GM10248 (cell line): ENCODE measurements at places on chromosomes 7 and 10.

- DNase-seq, result no peak
Measured at GRCh38 chr10:102157224-102157623, 5.0 kb downstream of the NOLC1 start.

DNA sequence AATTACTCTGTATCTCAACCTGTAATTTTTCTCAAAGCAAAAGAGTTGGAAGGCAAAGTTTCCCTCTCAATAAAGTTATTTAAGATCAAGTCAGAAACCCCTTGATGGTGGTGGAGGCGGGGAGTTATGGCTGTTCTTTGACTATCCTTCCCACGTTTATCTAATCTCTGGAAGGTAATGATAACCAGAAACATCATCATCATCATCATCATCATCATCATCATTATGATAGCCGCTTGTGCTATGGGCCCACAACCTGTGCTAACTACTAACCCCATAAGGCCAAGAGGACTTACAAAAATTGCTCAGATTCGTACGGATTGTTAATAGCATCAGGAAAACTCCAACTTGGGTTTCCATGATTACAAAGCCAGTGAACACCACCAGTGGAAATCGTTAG lies 502.3 kb downstream of the SH2D4B start:
- no peak for DNase-seq

DNA sequence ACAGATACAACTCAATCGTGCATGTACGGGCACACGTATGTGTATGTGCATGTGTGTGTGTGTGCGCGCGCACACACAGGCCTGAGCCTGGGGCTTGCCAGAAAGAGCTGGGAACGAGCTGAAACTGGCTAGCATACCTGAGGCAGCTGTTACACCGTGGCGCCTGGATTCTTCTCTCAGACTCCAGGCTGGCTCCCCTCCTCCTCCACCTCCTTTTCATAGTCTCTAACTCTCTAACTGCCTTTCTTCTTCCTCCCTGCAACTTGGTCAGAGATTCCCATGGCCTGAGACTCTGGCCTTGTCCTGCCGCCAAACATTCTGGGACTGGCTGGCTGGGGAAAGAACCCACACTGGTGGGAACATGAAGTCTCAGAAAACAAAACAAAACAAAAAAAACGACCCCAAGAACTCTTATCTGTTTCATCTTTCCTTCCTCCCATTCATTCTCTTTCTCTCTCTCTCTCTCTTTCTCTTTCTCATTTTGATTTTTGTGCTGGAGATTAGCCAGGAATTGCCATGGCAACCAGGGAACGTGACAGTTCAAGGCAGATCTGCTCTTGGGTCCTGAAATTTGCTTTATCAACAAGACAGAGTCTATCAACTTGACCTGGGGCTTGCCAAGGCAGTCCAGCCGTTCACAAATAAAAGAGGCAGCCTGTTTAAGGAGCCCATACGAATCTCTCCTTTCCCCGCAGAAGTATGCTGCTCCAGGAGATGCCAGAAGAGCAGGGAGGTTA lies 76.8 kb upstream of the SEM1 start:
- DNase-seq, result no peak

GRCh38 chr7:149289856-149290255 lies 27.9 kb downstream of the ZNF783 start:
- DNase-seq, result no peak

DNA sequence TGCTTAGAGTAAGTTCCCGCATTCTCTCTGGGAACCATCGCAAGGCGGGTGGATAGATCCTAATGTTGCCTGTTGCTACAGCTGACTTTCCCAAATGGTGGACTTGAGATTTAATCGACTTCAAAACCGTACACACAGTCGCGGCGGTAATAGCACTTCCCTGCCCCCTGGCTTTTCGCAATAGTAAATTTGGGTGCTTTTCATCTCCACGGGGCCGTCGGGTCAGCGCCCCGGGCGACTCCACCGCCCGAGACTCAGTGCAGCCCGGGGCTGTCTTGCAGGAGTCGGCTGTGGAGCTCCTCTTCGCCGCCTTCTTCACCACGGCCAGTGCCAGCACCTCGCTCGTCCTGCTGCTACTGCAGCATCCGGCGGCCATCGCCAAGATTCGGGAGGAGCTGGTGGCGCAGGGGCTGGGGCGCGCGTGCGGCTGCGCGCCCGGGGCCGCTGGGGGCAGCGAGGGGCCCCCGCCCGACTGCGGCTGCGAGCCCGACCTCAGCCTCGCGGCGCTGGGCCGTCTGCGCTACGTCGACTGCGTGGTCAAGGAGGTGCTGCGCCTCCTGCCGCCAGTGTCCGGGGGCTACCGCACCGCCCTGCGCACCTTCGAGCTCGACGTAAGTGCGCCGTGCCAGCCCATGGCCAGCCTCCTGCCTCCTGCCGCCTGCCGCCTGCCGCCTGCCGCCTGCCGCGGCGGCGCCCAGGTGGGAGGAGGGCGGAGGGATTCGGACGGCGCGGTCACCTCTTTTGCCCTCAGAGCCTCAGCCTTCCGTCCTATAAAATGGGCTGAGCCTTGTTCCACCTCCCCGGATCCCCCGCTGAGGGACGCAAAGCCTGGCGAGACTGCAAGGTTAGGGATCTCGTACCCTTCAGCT lies 5.3 kb downstream of the CYP26C1 start:
- DNase-seq, result no peak

DNA sequence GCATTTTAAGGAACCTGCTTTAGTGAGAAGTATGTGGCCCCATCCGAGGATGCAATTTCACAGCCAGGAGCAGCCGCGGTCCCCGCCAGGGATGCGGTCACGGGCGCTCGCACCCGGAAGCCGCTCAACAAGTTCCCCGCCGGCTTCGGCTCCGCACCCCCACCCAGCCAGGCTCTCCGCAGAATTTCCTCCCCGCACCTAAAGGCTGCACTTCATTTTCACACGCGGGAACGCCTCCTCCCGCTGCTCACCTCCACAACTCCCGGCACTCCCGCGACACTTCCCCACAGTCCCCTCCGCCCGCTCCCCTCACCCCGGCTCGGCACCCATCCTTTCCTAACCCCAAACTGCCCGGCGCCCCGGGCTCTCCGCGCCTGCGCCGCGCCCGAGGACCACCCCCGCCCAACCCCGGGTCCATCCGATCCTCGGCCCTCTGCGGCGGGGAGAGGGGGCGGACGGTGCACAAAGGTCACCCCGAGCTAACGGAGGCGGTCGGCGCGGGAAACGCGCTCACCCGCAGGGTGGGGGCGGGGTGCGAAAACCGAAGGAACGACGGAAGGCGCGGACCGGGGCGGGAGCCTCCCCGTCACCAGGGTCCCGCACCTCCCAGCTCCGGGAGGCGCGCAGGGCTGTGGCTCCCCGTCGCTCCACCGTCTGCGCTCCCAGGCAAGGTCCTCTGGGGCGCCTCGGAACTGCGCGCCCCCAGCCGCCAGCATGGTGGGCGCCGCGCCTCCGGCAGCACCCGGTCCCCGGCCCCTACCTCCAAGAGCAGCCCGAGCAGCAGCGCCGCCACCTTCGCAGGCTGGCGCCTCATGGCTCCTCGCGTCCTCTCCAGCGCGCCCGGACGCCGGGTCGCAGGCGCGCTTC lies 558 bp downstream of the VOPP1 start:
- DNase-seq, result peak; percentile 67

GRCh38 chr10:89591796-89592271 lies 53.2 kb downstream of the PANK1 start:
- no peak for DNase-seq

GRCh38 chr10:48773580-48773979 lies 88.9 kb downstream of the WDFY4 start:
- DNase-seq, result no peak

DNA sequence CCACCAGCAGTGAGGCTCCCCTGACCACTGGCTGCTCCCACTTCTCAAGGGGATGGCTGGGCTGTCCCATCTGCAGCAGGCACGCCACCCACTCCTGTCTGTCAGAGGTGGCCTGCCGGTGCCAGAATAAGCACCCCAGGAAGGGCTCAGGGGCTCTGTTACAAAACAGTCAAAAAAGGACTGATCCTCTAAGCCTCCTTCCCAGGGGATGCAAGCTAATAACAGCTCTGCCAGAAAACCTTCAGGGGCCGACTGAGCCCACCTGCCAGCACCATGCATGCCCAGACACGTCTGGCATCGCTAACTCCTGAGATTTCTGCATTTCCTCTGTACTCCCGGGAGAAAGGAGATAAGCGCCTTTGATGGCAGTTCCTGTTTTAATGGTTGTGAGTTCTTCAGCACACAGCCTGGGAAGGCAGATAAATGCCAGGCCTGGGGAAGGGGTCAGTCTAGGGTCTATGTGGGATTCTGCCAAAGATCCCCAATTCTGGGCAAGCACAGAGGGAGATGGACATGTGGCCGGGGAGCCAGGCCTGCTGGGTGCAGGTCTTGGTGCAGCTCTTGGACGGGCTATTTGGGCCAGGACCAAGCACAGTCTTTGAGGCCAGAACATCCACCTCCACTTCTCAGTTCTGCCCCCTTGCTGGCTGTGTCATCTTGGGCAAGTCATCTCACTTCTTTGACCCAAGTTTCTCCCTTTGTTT lies 128.4 kb downstream of the ARHGAP22 start:
- no peak for DNase-seq

DNA sequence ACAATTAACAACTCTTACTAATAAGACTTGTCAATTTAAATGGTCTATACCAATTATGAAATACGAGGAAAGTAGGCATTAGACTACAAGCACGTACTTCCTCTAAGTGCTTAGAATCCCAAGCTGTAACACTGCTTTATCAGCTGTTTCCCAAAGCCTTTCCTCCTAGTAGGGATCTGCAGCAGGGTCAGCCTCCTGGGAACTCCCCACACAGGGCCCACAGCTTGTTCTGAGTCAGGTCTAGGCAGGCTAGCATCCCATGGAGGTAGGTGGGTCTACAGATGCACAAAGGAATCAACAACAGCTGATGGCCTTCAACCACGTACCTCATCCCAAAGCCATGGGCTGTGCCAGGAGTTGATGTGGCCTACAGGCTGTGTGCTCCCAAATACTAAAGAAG lies 14.7 kb downstream of the MMS19 start:
- DNase-seq, result no peak

DNA sequence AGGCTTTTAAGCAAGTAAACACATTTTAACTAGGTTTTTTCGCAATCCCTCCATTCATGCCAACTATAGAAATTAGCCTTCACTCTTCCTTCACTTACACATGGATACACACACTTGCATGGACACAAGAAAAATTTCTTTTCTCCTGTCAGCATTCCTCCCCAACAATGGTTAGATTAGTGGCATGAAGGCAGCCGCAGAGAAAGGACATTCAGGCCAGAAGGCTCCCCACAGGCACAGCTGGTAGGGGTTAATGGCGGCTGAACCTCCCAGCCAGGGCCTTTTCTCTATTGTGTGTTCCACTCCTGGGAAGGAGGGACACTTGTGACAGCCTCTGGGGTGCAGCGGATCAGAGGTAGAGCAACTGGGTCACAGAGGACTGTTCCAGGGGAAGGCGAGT lies 255.0 kb upstream of the SP8 start:
- no peak for DNase-seq

DNA sequence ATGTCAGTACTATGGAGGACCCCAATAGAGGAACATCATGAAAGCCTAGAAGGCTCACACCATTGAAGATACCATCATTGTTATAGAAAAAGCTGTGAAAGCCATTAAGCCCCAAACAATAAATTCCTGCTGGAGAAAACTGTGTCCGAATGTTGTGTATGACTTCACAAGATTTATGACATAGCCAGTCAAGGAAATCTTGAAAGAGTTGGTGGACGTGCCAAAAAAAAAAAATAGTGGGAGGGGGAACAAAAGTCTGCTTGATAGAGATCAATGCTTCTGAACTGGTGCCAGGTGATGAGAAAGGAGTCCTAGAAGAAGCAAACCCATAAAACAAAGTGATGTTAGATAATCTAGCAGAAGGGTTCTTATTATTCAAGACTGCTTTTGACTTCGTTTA lies 41.2 kb downstream of the RALA start:
- DNase-seq, result no peak

GRCh38 chr7:135731-136645 lies 56.4 kb upstream of the FAM20C start:
- DNase-seq, result no peak

- no peak for DNase-seq
Measured at GRCh38 chr7:135147341-135147898, 452 bp upstream of the TMEM140 start.

- DNase-seq, result no peak
Measured at GRCh38 chr7:43509906-43510305, 73.0 kb upstream of the STK17A start.
